ENCODE measurements at places on chromosomes 6 and 20.

DNA sequence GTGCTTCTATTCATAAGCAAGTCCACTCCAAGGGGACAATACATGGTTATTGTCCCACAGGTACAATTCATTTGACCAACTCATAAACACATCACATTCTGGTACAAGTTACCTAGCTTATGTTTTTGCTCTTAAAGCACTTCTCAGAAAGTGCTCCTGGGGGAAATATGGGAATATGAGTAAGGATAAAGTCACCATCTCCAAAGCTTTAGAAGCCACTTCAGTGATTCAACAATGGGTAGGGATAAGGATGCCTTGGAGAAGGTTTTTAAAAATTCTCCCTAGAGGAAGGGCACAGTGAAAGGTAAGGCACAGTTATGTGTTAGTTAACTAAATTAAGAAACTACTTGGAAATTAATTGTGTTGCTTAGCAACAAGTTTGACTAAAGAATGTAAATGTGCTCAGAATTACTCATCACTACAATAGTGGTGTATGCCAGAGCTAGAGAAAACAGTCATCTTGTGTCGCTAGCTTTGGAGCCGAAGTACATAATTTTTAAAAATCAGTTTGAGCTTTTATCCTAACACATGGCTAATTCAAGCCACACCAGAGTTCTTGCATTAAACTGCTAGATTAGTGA, 39.5 kb upstream of the LAMP5 start:
- DNase-seq: no peak

DNA sequence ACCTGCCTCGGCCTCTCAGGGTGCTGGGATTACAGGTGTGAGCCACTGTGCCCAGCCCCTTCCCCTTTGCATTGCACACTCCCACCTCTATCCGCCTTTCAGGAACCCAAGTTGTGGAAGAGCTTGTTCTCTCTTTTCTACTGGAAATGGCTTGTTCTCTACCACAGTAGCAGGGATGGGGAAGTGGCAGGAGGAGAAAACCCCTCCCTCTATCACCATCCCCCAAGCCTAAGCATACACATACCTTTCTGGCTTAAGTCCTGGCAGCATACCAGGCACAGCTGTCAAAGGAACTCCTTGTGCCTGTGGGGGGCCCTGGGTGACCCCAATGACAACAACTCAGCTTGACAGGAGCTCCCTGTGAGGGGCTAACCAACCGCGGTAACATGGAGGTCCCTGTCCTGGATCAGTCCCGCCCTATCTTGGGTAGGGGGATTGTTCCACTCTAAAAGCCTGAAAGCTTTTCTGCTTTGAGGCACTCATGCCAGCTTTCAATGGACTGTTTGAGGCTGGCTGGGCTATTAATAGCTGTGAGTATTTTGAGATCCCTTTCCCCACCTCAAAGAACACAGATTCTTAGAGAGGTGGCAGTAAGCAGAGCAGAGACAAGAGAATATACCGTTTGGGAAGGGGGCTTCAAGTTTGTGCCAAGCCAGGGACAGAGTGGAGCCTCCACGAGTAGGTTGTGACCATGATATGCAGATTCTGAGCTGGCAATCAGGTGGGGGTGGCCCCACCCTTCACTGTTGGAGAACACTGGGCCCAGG, 2.3 kb downstream of the KLHDC3 start:
- DNase-seq: no peak

GRCh38 chr6:44219815-44220784, 3.3 kb upstream of the SLC29A1 start:
- no peak for DNase-seq

DNA sequence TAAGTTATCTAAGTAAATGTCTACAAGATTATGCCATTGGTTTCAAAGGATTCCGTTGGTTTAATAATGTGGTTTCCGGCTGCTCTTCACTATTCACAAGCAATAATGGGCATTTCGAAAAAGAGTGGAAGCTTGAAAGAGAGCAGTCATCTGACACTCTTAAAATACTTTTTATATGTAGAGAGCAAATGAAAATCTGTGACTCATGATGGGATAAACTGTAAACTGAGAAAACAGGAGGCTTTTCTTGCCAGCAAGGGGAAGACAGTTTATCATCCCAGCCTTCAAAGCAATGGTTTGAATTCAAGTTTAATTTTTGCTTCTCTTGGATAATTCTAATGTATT, 145.7 kb downstream of the KHDC1L start:
- DNase-seq: no peak

- DNase-seq: no peak
Observed at GRCh38 chr20:2305946-2306345, 10.1 kb downstream of the TGM3 start.

- DNase-seq: no peak
Observed at GRCh38 chr6:127893541-127893940, 7.3 kb downstream of the THEMIS start.

DNA sequence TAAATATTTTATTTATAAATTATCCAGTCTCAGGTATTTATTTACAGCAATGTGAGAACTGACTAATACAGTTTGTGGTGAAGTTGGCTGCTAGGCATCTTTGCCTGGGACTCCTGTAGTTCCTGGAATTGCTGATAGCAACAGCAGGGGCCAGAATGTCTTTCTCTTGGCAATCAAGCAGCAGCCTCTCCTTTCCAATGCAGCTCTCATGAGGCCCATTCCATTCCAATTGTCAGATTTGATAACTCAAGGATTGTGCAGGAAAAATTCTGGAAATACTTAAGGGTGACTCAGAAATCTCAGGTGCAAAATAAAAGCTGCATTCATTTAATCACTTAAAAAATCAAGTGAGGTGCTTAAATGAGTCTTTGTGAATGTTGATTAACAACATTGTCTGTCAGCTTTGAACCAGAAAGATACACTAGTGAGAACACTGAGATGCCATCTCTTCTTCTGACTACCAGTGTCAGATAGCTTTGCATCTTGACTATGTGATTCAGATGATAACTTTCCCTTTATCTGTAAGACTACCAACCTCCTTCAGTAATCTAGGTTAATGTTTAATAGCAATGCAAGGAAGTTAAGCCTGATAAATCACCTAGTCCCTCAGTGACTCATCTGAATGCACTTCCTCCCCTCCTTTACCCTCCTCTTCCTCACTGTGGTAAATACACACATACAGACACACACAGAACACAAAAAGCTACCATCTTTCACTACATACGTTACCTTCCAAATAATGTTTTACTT, 32.1 kb upstream of the COL21A1 start:
- no peak for DNase-seq

- peak; percentile 56 for DNase-seq
Observed at GRCh38 chr20:62066339-62066982, 780 bp upstream of the TAF4 start.

GRCh38 chr6:163182696-163183095, 231.8 kb upstream of the QKI start:
- DNase-seq: no peak

DNA sequence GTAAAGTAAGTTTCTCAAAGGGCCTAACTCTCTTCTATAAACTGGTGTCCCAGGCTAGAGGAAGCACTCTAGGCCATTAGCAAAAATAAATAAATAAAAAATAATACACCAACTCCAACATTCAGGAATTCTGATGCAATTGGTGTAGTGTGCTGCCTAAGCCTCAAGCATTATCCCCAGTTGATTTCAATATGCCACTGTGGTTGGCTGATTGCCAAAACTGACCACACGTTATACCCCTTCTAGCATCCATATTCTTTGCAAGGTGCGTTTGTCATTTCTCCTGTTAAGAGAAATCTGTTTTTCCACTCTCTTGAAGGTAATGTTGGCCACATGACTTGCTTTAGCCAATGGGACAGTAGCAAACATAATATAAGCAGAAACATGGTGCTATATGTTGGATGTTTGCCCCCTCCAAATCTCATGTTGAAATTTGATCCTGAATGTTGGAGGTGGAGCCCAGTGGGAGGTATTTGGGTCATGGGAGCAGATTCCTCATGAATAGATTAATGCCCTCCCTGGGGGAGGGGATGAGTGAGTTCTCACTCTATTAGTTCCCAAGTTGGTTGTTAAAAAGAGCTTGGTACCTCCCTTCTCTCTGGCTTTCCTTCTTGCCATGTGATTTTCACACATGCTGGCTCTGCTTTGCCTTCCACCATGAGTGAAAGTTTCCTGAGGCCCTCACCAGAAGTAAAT, 71.9 kb upstream of the PLCB4 start:
- no peak for DNase-seq

GRCh38 chr6:3750317-3751076, 1.0 kb downstream of the PXDC1 start:
- DNase-seq: peak; percentile 75

GRCh38 chr6:70409216-70409615, 4.1 kb upstream of the FAM135A start:
- no peak for DNase-seq

GRCh38 chr6:41901882-41902519, 6.8 kb upstream of the USP49 start:
- DNase-seq: peak; percentile 40

GRCh38 chr20:64116016-64116415, 8.7 kb upstream of the NPBWR2 start:
- no peak for DNase-seq

DNA sequence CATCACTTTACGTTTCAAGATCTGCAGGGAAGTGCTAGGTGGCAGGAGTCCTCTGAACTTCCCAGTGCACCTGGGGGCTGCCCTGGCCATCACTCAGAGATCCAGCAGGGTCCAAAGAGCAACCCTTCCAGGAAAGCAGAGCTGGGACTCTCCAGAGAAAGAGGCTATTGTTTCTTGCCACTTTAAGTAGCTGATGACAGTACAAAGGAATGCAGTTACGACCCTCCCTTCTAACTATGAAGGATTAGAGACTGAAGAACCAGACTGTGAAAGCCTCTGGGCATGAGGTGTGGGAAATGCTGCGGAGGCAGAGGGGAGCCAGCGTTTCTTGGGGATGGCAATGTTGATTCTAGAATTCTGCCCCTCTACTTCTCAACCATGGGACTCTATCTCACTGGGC, 189.1 kb upstream of the SUPT3H start:
- DNase-seq: no peak

- DNase-seq: no peak
Observed at GRCh38 chr20:2542361-2542760, 6.0 kb downstream of the TMC2 start.

GRCh38 chr20:47642624-47643023, 140.9 kb downstream of the NCOA3 start:
- DNase-seq: no peak

- DNase-seq: no peak
Observed at GRCh38 chr20:64065062-64065973, 2.3 kb downstream of the TCEA2 start.

DNA sequence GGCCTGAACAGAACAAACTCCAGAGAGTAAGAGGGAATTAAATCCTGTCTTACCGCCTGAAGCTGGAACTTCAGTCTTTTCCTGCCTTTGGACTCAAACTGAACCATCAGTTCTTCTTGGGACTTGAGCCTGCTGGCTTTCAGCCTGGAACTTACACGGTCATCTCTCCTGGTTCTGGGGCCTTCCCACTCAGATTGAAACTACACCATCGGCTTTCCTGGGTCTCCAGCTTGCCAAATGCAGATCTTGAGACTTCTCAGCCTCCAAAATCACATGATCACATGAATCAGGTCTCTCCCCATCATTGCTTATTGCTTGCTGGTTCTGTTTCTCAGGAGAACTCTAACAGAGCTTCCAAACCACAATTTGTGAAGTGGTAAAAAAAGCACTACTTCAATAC, 276.3 kb downstream of the KIF16B start:
- no peak for DNase-seq

Measured in lung microvascular endothelial cell (primary cell).